ENCODE measurements at places on chromosomes 13 and 19.
A peak's percentile ranks its signal among the peaks of the same experiment; 100 is the strongest.

DNA sequence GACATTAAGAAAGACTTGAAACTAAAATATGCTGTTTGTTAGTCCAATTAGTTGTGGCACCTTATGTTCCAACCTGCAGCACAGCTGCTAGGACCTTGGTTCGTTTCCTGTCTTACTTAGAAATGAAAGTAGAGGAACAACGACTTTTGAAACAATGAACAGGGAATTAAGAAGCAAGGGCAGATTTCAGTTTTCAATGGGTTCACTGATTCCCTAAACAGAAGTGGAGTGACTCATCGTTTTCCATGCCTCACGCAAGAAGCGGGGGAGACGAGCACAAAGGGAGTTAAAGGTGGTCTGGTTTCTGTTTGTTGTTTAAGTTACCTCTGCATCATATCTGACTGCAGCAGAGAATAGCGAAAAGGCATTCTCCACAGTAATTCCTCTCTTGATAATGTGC is 44.8 kb downstream of the PHF11 start:
- no peak for DNase-seq

DNA sequence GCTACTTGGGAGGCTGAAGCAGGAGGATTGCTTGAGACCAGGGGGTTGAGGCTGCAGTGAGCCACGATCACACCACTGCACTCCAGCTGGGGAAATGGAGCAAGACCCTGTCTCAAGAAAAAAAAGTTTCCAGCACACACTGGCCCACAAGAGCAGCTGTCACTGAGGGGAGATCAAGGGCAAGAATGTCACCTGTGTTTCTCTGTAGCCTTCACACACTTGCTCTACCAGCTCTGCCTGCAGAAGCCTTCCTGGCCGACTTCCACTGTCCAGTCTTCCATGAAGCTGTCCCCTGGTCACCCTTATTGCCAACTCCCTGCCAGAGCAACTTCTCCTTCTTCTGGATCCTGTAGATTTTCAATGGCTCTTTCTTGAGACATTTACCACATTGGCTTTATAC is 158.0 kb downstream of the KCTD15 start:
- DNase-seq: no peak

DNA sequence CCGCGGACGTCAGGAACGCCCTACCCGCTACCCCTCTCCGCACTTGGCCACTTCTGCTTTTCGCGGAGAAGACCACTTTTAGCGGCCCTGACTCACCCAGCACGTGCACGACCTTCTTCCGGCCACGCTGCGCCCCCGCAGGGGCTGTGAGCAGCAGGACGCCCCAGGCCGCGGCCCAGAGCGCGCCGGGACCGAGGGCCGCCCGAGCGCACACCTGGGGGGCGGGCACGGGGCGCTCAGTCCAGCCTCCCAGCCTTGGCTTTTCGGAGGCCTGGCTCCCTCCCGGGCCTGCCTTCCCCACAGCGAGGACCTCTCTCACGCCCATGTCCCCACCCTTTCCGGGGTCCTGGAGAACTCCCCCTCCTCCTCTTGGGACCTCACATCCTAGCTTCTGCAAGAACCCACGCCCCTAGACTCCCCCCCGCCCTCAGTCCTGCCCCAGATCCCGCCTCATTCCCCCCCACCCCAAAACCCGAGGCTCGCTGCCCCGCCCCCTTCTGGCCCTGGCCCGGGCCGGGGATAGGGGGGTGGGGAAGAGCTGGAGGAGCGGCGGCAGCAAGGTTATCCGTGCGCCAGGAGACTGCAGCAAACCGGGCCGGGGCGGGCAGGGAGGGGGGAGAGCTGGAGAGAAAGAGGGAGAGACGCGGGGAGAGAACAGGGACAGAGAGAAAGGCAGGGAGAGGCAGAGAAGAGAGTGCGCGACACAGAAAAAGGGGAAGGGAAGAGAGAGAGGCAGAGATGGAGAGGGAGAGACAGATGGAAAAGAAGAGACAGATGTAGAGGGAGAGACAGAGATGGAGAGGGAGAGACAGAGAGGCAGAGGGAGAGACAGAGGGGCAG is 11.5 kb downstream of the TM6SF2 start:
- no peak for DNase-seq

DNA sequence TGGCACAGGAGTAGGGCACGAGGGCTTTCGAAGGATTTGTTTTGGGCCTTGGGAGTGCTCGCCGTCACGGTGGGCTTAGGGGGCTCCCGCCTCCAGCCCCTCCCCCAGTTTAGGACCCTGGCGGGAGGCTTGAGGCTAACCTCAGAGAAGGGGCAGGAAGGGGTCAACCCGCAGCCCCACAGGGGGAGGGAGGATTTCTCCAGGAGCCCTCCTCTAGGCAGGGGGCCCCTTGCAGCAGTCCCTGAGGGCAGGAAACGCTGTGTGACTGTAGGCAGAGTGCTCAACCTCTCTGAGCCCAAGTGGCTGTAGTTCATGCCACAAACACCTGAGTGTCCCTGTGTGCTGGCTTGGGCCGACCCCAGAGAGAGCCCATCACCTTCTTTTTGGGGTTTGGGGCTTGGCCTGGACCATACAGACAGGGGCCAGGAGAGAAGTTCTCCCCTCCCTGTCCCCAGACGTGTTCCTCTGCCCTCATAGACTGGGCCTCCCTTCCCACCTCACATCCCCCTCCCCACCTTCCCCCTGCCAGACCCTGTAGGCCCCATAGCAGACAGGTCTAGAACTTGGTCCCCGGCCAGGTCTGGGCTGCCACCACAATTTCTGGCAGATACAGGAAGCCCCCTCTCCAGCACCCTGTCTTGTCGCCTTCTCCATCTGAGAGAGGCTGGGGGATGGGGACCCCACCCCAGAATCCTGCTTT is 8.1 kb downstream of the ISYNA1 start:
- DNase-seq: no peak

GRCh38 chr13:77815330-77815729 is 103.3 kb downstream of the EDNRB start:
- DNase-seq: no peak

- DNase-seq: no peak
Measured at GRCh38 chr13:49546561-49546960, 38.8 kb downstream of the RCBTB1 start.

DNA sequence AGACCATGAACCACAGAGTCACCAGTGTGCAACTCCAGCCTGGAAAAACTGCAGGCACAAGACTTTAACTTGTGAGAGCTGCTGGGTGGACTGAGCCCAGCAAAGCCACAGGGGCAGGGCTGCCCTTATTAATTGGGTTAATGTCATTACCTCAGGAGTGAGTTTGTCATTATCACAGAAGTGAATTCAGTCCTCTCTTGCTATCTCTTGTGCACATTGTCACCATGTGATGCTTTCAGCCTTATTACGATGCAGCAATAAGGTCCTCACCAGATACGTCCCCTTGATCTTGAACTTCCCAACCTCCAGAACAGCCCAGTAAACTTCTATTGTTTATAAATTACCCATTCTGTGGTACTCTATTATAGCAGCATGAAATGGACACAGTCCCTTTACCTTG is 158.1 kb downstream of the LHFPL6 start:
- no peak for DNase-seq

GRCh38 chr19:6772028-6772865 is at the start of gene VAV1:
Gene VAV1, plus strand, starts transcription at chr19:6772708. Its CDS starts 100 bp downstream, at chr19:6772808.
- peak; percentile 55 for DNase-seq

DNA sequence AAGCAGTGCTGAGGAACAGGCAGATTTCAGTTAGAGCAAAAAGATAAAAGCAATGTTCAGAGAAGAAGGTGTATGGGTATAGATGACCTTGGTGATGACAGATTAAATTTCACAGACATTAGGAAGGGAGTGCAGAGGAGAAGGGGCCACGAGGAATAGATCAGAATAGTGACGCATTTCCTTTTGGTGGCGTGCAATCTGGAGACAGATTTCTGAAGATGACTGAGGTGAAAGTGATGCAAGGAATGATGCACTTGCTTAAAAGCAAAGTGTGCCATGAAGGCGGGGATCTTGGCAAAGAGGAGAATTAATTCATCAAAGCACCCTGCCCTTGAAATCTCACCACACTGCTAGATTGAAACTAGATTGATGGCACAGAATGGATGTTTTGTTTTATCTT is 202.4 kb downstream of the ITGBL1 start:
- no peak for DNase-seq

- DNase-seq: no peak
Measured at GRCh38 chr13:65090186-65090585, 2139.9 kb downstream of the PCDH9 start.

- DNase-seq: no peak
Measured at GRCh38 chr13:83845106-83845505, 37.2 kb downstream of the SLITRK1 start.

- DNase-seq: no peak
Measured at GRCh38 chr19:43552616-43553015, 19.6 kb downstream of the ZNF575 start.

DNA sequence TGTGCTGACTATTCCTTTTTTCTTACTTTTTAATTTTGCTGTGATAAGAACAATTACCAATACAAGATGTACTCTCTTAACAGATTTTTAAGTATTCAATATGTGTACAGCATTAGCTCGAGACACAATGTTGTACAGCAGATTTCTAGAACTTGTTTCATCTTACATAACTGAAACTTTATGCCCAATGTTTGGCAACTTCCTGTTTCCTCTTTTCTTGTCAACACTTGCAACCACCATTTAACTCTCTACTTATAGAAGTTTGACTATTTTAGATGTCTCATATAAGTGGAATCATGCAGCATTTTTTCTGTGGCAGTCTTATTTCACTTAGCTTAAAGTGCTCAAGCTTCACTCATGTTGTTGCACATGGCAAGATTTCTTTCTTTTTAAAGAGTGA is 1426.8 kb downstream of the SLITRK5 start:
- no peak for DNase-seq

DNA sequence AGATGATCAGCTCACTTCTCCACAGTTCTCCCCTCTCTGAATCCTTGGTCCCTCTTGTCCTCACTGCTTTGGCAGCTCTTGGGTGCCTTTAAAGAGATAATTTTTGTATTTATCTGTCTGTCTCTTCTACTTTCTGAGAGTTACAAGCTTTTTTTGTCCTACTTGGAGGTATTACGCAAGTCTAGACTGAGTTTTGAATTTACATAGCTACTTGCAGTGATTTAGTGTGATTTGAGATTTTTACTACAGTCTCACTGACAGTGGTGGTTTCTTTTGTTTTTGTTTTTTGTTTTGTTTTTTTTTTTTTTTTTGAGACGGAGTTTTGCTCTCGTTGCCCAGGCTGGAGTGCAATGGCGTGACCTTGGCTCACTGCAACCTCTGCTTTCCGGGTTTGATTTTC is 22.1 kb downstream of the URI1 start:
- no peak for DNase-seq

- no peak for DNase-seq
Measured at GRCh38 chr19:45900738-45901431, 1.5 kb downstream of the MYPOP start.

DNA sequence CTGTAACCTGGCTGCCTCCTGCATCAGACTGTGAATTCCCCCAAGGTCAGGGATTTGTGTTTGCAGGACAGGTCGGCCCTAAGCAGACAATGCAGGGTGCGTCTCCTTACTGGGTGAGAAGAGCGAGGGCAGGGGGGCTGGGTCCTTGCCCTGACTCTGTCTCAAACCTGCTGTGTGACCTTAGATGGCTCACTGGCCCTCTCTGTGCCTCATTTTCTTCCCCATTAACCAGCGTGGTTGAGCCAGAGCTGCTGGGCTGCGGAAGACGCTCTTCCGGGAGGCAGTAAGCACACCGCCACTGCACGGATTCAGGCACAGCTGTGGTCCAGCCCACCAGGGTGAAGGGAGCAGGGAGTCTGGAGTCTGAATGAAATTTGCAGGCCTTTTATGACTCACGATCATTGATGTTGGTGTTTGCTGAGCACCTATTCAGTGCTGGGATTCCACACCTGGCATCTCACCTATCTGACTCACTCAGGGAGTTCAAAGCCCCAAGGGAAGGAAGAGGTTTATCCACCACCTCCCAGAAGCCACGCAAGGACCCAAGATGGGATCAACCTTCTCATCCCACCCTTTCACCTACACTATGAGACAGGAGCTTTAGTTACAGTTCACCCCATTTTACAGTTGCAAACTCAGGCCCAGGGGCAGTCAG is 2.5 kb downstream of the AKT1S1 start:
- DNase-seq: no peak

DNA sequence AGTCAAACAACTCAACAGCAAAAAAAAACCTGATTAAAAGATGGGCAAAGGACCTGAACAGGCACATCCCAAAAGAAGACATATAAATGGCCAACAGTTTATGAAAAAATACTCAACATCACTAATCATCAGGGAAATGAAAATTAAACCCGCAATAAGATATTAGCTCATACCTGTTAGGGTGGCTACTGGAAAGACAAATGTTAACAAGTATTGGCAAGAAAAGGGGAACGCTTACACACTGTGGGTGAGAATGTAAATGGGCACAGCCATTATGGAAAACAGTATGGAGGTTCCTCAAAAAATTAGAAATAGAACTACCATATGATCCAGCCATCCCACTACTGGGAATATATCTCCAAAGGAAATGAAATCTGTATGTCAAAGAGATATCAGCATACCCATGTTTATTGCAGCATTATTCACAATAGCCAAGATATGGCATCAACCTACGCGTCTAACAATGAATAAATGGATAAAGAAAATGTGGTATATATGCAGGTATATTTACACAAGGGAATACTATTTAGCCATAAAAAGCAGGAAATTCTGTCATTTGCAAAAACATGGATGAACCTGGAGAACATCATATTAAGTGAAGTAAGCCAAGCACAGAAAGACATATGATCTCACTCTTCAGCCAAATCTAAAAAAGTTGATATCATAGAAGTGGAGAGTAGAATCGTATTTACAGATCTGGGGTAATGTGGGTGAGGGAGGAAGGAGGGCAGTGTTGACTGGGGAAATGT is 2.3 kb downstream of the ZNF780A start:
- DNase-seq: no peak

GRCh38 chr19:21568816-21569493 is 63.6 kb downstream of the ZNF429 start:
- no peak for DNase-seq

DNA sequence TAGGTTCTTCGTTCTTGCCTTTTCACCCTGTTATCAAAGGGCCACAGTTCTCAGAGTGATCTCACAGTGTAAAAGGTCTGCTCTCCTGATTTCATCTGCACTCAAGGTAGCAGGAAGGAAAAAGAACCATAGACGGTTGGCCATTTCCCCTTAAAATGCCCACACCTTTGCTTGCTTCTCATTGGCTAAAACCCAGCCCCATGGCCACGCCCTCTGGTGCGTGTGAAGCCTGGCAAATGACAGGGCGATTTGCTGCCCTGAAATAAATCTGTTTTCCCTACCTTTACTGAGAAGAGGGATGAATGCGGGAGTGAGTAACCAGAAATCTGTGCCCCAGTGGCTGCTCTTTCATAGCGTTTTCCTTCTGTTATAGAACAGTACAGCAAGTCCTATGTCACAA is 269.3 kb downstream of the POU4F1 start:
- DNase-seq: no peak

GRCh38 chr19:37959665-37960114 is 52.7 kb downstream of the SIPA1L3 start:
- no peak for DNase-seq

Data from esophagus squamous epithelium (tissue), 5 donors.